GM04504 (cell line): ENCODE measurements at places on chromosomes 2 and 18.
A peak's percentile ranks its signal among the peaks of the same experiment; 100 is the strongest.

DNA sequence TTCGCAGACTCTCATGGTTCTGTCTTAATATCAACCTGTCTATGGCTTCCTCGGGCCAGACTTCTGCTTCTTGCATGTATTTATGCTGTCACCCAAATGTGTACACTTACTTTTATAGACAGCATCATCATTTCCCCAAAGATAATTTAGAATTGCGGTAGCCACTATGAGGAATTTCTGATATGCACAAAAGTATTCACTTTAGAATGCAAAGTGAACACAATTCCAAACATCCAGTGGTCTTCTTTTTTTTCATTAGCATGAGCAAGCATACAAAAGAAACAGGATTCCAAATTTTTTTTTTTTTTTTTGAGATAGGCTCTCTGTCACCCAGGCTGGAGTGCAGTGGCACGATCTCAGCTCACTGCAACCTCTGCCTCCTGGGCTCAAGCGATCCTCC, 21.0 kb upstream of the MCFD2 start:
- DNase-seq, result no peak

DNA sequence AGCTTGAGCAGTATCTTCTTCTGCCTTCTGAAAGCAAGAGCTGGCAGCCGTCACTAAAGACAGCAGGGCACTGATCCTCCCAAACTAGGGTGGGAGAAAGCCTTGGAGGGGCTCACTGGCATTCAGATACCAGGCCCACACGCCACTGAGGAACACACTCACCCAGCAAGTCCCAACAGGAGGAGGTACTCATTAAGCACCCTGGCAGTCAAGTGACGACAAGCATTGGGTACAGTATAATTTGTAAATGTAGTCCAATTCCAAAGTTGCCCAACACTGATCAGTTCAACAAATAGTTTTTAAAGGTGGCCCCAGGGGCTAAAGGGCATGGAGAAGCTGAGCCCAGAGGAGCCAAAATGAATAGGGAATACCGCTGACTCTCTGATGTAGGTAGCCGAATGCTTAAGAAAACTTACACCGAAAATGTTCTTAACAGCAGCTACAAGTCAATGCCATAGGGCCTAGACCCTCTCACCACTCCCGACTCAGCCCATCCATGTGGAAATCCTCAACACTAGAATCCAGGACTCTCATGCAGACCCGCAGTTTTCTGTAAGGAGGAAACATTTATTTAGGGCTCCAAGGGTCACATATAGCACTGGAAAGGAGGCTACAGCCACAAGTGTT, 9.9 kb downstream of the LIMS2 start:
- no peak for DNase-seq

DNA sequence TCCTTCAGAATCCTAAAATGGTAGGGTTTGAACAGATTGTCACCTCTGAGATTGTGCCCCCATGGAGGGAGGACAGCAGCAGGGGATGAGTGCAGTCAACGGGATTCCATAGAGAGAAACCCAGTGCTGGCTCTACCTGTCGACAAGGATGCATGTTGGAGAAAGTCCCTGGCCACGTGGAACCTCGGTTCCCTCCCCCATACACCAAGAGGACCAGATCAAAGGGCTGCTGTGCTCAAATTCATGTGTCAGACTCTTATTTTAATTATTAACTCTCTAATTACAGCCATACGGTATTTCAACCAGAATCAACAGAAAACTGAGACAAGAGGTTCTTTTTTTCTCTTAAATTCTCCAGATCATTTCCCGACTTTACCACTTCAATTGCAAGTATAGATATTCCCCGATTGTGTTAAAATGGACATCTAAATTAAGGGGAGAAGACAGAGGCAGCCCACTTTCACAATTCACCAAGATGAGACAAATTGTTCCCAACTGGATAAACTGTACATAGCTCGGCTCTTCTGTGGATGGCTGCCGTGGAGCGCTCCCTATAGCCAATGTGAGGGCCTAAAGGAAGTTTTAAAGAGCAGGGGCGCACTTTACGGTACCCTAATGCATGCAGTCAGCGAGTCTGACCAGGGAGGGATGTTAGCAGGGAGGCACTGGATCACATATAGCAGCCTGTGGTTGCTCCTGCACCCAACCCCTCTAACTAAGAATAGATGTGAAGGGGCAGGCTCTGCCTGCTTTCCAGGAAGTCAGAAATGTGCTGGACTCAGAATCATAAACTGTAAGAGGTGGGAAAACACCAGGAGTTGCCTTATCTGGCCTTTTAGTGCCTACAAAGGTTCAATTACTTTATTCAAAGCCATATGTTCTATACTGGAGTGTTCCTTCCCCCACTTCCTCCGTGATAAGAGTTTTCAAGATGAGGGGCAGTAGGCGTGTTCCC, 123.1 kb downstream of the CACNB4 start:
- no peak for DNase-seq

GRCh38 chr2:204325468-204325867, 219.8 kb upstream of the PARD3B start:
- DNase-seq, result peak; percentile 57

DNA sequence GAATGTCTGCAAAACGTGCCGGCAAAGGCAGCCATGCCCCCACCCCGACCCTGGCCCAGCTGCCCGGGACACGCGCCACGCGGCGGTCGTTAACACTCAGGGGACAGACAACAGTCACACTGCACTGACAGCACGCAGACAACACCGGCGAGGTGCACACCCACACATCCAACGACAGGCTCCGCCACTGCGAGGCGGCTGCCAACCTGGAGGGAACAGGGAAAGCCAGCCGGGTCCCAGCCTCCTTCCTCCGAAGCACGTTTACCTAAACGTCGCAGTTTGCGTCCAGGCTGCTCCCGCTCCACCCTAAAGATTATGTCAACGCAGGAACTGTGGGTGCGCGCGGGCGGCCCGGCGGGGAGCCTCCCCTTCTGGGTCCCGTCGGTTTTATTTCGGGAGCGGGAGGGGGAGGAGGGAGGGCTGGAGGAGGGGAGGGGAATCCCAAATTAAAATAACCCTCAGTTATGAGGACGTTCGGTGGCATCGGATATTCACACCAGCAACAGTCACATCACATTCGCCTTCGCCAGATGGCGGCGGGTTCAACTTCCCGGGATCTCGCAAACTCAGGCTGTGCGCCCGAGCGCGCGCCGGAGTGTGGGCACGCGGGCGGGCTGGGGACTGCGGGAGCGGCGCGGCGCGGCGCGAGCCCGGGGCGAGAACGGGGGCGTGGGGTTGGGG, 644 bp downstream of the PTGR3 start:
- no peak for DNase-seq

DNA sequence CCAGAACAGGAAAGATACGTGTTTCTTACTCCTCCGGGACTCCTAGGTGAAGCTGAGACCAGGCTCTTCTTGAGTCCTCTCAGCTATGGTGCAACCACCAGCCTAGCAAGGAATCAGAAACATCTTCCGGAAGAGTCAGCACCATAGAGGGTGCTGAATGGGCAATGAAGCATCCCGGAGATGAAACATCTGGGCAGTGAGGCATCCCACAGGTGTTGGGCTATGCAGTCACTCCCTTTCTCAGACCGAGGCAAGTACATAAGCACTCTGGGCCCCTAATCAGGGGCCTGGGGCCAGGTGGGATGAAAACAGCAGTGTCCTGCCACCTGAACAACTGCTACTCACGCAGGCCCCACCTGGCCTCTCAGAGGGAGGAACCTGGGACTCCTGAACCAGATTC, 1.4 kb upstream of the CAPN10 start:
- DNase-seq, result no peak

DNA sequence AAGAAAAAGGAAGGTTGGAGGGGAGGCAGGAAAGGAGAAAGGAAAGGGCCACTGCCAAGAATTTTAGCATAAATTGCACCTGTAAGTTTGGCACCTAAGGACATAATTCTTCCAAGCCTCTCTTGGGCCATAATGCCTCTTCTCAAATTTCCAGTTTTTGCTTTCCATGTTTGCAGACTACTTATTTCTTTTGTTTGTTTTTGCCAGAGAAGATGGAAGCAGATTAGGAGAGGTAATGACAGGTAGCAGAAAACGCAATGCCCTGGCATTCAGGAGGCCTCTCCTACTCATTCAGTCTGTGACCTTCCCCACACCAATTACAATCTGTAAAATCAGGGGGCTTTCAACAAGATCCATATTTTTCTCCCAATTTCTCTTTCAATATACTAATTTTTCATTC, 56.8 kb downstream of the MRPL33 start:
- DNase-seq, result no peak

- no peak for DNase-seq
These were observed 104.5 kb downstream of the VAPA start for GRCh38 chr18:10018289-10018688.

DNA sequence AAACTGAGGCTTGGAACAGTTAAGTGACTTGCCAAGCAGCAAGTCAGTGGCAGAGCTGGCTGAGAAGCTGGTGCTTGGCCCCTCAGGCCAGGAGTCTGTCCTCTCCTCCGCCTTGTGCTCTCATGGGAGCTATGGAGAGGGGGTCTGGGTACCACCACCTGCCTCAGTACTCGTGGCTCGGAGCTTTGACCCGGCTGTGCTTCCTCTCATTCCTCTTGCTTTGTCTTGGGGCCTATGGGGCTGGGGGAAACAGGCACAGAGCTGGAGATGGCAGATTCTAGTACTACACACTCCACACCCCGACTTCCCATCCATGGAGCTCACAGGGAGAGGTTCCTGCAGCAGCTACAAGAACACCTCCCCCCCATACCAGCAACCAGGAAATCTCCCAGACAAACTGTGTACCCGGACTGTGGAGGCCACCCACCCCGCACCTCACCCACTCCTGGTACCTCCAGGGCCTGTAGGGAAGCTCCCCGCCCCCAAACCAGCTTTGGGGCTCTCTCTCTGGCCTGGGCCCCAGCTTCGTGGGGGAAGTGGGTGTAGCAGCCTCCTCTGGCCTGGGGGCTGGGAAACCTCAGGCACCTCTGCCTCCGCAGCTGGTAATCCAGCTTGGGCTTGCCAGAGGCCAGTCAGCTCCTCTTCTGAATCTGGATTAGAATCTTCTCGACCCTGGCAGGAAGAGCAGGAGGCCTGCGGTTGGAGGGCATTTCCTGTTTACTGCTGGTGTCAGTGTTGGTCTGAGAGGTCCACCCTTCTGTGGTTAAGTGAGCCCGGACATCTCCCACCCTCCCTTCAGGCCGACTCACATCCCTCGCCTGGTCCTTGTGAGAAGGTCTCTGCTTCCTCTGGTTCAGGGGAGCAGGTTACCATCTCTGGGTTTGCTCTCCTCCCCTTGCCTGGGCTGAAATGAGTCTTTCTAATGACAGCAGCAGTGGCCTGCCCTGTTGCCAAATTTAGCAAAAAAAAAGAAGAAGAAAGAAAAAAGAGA, 22.3 kb upstream of the RHOB start:
- peak; percentile 78 for DNase-seq

- no peak for DNase-seq
These were observed 21.1 kb upstream of the CSRNP3 start for GRCh38 chr2:165448406-165448805.

GRCh38 chr2:53424902-53425301, 342.7 kb upstream of the CHAC2 start:
- DNase-seq, result no peak

DNA sequence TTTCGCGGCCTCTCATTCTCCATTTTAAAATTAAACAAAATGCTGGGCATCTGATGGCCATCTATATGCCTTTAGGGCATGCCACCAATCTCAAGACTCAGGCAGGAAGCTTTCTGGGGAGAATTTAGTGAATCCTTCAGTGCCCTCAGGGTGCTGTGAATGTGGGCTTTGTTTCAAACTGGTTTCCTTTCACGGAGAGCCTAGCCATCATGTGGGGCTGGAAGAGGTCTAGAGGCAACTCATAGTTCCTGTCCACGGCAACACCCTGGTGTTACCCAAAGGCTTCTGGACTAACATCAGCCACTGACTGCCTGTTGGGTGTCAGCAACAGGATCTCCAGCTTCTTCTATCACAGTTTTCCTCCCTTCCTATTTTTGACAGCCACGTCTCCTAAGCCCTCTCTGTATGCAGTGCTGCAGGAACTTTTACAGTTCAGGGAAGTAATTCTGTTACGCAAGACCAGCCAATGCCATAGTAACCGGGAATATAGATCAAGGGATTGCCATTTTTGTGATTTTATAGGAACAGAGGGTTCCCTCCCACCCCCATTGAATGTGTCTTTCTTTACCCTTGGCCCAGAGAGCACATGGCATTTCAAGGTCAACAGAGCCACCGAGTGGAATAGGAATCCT, 7.9 kb upstream of the WDR33 start:
- no peak for DNase-seq

DNA sequence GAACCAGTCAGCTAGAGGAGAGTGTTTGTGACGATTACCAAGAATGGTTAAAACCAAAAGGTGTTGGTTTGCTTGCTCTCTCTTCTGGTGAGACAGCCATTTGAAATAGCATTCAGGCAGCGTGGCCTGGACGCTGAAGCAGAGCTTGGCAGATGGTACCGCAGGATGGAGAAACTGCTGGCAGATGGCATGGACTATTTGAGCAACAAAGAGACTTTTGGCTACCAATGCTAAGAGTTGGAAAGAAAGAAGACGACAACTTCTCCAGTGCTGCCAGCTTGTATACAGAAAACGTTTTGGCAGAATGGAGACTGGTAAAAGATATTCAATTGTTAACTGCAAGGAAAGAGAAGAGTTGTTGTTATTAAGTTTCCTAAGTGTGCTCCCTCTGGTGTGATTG, 315.0 kb downstream of the PARD3B start:
- no peak for DNase-seq

GRCh38 chr18:54671291-54671881, 80.3 kb downstream of the DYNAP start:
- no peak for DNase-seq

- no peak for DNase-seq
These were observed 132.5 kb upstream of the ID2 start for GRCh38 chr2:8549273-8549922.

DNA sequence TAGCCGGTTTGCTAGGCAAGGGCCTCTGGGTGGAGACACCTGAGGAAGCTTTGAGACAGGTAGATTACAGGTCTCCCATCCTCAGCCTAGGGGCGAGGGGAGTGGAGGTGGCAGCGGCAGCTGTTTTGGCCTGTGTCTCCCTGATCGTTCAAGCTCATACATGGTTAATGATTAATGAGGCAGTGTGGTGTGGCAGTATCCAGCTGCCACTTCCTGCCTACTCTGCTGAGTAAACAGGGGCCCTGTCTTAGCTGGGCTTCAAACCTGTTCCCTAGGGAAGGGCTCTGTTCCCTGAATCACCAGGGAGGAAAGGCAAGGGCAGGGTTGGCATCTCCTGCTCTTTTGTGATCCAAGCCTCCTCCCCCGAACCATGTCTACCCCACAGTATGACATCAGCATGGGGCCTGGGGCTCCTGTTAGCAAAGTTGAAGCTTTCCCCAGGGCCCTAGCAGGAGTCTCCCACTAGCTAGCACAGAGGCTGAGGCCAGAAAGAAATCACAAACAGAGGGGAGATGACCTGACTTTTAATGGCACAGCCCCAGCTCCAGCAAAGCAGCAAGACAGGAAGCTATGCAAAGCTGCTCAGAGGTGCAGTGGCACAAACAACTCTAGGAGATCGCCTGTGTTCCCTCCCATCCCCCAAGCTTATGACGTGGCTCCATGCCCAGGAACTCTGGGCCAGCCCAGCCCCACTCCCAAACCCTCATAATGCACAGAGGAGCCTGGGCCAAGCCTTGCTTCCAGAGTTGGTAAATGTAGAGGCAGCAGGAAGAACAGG, 3.7 kb upstream of the TUBA4B start:
- peak; percentile 49 for DNase-seq
